Kasumi-1 (cell line): ENCODE measurements at places on chromosomes 13 and 19.

- DNase-seq = no peak
These were observed 23.1 kb downstream of the LRFN3 start for GRCh38 chr19:35959040-35959967.

GRCh38 chr13:21344662-21345176 is 114.4 kb downstream of the ZDHHC20 start:
- DNase-seq = peak; percentile 32

GRCh38 chr13:80873589-80873988 is 532.7 kb upstream of the SPRY2 start:
- DNase-seq = peak; percentile 94

DNA sequence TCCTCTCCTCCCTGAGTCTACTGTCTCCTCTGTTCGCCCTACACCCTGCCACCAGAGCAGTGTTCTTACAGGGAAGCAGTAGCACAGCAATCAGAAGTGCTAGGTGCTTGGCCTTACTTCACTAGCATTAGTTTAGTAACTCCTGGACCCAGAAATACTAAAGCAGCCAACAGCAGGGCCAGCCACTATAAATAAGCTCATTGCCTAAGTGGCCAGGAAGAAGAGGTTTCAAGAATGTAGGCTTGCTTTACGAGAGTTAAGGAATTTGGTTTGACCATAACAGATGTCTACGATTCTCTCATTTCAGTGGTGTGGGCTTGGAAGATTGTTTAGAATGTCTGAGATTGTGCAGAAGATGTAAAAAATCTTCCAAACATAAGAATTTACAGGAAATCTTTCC is 103.3 kb downstream of the ZAR1L start:
- DNase-seq = no peak

DNA sequence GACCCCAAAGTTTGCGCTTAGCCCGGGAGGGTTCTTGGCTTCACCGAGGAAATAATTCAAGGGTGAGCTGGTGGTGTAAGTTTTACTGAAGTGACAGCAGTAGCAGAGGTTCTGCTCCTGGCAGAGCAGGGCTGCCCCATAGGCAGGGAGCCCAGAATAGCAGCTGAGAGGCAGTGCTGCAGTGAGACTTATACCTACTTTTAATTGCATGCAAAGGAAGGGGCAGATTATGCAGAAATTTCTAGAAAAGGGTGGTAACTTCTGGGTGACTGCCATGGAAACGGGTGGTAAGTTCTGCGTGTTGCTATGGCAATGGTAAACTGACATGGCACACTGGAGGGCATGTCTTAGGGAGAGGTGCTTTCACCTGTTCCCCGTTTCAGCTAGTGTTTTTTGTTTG is 17.5 kb upstream of the CAMSAP3 start:
- no peak for DNase-seq
